Activated CD8-positive, alpha-beta memory T cell treated with anti-CD3 and anti-CD28 coated beads for 1 hour (primary cell): ENCODE measurements at places on chromosomes 2 and 18.
A peak's percentile ranks its signal among the peaks of the same experiment; 100 is the strongest.

- DNase-seq: no peak
Measured at GRCh38 chr2:105496271-105496670, 97.4 kb upstream of the FHL2 start.

DNA sequence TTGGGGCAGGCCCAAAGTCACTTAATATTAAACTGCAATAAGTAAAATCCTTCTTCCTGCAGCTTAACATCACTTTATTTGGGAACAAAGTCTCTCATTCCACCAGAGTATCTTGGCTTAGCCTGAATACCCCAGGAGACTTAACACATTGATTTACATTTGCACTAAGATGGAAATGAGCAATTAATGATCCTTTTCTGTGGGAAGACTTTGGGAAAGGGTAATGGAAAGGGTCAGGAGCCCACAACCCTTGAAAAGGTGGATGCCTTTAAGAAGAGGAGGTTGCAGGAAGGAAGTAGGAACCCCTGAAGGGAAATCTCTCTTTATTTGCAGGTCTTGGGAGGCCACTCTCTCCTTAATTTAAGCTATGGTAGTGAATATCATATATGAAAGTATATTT lies 28.0 kb upstream of the BARD1 start:
- DNase-seq: no peak

GRCh38 chr2:96842600-96842999 lies 1.2 kb downstream of the ANKRD23 start:
- no peak for DNase-seq

DNA sequence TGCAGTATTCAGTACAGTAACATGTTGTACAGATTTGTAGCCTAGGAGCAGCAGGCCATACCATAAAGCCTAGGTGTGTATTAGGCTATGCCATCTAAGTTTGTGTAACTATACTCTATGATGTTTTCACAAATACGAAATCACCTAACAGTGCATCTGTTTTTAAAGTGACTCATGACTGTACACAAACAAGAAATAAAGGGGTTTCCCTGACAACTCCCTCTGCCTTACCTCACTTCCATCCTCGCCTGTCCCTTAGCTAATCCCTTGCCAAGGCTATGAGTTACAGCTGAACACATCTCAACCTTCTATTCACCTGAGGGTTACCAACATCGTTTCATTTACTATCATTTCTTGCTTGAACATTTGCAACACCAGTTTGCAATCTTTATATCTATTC lies 78.6 kb upstream of the RPRM start:
- no peak for DNase-seq

DNA sequence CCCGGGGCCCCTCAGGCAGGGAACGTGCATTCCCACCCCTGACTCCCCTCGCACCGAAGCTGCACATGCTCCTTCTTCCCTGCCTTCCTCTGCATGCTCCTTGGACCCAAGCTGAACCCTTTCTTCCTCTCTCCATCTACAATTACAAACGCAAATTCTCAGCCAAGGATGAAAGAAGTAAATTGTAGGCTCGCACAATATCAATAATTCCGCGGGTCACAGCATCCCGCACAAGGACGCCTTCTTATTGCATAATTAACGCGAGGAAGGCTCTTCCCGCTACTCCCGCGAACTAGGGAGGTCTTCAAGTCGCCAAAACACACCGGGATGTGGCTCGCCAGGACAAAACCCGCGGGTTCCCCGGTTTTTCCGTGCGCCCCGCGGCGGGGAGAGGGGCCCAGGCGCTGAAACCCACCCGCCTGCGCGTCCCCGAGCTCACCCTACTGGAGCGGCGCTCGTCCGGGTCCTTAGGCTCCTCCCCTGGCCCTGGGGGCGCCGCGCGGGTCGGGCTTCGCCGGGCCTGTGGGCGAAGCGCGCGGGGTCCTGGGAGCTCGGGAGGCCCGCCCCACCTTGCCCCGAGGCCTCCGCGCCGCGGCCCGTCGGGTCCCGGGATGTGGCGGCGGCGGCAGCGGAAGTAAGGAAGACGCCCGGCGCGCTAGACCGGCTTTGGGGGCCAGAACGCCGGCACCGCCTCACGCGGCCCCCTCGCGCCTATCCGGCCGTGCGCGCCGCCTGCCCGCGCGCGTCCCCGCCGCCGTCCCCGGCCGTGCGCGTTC lies at the start of gene CHST10:
Gene CHST10, minus strand, starts transcription at position 734 of the 776 bp plus-strand sequence. CDS start 10,993 bp downstream, outside the sequence.
- peak; percentile 3 for DNase-seq

DNA sequence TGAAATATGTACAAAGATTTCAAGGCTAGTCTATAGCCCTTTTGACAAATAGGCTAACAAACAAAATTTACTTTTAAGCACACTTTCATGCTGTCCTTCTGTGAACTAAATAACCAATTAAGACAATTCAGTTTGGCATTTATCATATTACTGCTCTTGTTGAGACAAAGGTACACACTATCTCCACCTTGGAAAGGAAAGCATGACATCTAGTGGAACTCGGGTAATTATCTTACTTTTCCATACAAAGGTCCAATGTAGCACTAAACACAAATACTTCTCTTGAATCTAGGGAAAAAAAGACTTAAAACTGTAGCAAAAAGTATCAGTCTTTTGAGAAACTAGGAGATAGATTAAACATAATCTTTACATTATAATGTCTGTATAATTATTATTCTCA lies 125.0 kb upstream of the CD226 start:
- DNase-seq: no peak

DNA sequence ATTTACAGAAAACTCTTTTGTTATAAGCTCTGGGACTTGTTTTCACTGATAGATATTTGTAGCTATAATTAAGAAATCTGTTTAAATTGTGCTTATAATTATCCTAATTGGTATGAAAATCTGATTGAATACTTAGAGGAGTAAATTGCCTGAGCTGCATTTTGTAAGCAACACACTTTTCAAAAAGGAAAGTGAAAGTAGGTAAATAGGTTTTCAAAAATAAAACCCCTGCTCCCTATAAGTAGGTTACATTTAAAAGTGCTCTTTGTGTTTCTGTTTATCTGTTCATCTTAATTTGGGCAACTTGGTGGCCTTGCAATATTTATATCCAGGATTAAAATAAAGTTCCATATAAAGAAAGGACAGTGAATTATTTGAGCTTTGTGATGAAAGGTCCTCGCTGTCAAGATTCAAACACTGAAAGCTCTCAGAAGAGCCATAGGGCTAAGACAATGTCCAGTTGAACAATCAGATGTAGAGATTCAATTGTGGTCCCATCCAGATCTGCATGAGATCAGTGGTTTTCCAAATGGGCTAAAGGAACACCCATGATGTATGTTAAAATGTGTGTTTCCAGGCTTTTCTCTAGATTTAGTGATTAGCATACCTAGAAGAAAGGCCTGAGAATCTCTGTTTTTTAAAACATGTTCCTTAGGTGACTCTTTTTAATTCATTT lies 371.6 kb downstream of the RPRM start:
- DNase-seq: no peak

DNA sequence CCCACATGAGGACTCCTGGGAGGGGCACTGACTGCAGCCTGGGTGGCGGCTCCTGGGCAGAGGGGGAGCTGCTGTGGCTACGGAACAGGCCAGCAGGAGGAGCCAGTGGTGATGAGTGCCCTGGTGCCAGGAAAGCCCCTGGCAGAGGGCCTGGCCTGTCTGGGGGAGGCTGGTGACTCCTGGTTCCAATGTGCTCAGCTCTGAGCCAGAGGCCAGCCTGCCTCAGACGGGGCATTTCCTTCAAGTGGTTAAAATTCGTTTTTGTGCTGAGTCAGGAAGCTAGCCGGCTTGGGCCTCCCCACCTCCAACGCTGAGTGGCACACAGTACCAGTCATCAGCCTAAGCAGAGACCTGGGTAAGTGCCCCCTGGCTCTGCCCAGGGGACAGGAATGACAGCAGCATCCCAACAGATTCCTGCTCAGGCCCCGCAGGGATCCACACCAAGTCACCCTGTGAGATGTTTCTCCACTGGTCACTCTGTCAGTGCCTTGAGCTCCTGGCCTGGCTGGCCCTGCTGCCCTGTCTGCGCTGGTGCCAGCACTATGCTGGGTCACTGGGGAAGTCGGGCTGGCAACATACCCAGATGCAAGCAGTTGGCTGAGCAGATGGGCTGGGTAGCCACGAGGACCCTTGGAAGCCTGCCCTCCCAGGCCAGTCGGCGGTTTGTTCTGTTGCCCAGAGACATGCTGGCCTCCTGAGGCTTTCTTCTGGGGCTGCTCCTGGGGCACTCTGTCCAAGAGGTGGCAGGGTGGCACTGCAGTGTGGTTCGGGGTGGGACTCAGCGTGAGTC lies 7.1 kb upstream of the KLF11 start:
- DNase-seq: no peak

DNA sequence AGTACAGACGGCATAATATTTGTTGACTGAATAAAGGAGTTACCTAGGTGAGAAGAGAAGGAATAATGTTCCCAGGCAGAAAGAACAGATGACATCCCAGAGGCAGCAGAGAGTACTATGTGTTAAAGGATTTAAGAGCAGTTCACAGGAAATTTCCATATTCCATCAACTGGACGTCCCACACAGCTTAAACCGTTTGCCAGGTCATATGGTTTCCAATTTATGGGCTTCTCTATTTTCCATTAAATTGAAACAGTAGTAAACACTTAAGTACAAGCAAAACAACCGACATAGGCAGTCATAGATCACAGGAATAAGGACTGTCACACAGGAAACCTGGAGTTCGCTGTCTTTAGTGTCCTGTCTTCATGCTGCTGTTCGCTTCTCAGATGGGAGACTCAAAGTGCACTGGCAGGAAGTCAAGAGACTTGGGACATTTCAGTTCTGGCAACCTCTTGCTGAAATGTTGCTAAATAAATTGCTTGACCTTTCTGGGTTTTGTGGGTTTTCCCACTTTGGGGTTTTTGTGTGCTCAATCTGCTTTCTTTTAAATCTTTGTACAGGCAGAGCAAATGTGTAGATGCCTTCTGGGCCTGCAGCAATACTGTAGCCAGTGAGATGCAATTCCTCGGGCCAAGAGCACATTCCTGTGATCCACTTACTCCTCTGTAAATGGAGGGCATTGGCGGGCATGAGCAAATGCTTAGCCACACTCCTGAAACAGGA lies 5.8 kb upstream of the PIEZO2 start:
- DNase-seq: no peak

DNA sequence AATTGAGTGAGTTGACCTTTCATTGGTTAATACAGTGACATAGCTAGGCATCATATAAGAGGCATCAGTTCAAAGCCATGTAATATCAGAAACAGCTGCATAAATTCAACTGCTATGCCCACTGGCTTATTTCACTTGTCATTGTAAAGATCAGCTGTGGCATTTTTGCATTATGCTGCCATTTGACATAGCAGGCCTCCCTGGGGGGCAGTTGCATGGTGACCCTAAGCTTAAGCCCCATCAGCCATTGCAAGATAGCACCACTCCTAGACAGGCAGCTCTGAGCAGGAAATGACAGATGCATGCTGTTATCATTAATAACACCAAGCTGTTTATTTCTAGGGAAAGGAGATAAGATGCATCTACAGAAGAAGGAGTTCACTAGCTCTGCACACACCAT lies 233.4 kb upstream of the CNTNAP5 start:
- no peak for DNase-seq

DNA sequence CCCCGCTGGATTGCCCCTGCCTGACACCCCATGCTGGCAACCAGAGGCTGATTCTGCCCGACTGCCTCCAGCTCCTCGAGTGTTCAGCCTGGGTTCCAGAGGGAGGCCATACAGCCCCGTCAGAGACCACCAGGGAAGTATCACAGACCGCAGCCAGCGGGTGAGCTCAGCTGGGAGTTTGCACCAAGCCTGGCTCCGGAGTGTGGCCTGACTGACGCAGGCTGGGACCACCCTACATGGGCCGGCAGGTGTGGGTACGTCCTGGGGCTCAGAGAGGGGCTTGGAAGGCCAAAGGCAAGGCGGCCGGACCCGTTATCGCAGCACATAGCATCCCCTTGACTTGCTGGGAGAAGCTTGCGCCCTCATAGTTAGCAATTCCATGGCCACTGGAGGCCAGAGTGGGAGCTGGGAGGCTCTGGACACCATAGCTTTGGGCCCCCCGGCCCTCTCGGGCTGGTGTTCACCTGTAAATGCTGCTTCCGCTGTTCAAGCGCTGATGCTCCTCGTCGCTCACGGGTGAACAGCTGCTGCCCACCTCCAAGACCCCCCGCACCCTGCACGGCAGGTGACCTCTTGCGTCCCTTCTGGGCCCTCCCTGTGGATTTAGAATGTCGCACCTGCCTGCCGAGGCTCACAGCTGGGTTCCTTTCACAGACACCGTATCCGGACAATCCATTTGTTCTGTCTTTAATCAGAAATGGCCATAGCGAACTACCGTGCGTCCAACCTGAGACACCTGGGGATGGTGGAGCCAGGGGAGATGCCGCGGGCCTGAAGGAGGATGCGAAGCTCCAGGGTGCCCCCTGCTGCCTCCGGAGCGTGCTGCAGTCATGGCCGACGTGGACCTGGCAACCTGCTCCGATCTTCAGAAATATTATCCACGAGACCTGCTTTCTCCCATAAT lies 31.2 kb upstream of the SLC66A3 start:
- DNase-seq: no peak

GRCh38 chr2:262117-262516 lies 1.7 kb downstream of the SH3YL1 start:
- DNase-seq: no peak

GRCh38 chr2:68282811-68283418 lies 30.6 kb upstream of the PPP3R1 start:
- DNase-seq: no peak
